ENCODE measurements at places on chromosomes 6 and 20.

- no peak for DNase-seq
These were observed 71.8 kb downstream of the SAMD3 start for GRCh38 chr6:130150906-130151305.

DNA sequence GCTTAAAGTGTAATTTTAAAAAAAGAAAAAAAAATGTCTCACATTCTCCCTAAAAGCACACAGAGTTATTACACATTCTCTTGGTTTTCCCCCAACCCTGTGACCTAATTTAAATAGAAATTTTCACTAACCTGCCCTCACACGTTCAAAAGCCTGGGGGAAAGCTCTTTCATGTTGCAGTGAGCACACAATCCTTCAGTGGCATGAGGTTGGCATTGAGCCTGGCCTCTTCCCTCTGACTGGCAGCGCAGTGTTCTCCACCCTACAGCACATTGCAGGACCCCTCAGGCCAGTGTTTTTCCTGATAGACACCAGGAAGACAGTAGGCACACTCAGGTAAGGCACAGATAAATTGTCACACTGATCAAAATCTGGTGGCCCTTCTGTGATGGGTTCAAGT is 34.1 kb downstream of the TNFRSF21 start:
- DNase-seq: no peak

DNA sequence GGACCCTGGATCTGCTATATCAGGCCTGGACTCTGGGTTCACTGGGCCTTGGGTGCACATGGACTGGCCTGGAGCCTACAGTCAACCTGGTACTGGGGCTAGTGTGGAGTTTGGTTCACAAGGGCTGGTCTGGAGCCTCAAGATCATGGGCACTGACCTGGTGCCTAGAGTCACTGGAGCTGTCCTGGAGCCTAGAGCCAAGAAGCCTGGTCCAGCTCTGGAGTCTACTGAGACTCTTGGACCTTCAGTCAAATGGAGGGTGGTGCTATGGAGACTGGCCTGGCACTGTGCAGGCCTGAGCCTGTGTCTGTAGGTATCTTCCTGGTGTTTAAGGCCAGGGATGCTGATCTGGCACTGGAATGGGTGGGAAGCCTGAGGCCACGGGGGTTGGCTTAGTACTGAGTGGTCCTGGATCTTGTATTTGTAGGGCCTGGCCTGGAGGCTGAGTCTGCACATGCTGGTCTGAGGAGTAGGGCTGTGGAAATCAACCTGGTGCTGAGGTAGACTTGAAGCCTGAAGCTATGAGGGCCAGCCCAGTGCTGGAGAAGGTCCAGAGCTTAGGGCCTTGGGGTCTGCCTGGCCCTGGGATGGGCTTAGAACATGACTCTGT is 16.5 kb upstream of the WFDC9 start:
- no peak for DNase-seq

DNA sequence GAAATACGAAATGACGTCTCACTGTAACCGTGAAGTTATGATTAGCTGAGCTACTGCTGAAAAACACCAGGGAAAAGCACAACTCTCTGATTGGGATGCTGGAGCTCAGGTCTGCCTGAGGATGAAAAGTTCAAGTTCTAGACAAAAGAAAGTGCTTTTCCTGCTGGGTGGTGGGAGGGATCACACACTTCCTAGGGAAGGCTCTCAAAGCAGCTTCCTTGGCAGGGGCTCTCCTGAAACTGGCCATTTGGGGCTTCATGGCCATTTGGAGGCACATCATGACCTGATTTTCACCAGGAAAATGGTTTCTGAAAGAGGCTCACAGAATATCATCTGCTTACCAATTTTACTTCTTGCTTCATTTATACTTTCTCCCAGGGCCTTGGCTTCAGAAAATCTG is 97.1 kb upstream of the KCNK16 start:
- DNase-seq: no peak

DNA sequence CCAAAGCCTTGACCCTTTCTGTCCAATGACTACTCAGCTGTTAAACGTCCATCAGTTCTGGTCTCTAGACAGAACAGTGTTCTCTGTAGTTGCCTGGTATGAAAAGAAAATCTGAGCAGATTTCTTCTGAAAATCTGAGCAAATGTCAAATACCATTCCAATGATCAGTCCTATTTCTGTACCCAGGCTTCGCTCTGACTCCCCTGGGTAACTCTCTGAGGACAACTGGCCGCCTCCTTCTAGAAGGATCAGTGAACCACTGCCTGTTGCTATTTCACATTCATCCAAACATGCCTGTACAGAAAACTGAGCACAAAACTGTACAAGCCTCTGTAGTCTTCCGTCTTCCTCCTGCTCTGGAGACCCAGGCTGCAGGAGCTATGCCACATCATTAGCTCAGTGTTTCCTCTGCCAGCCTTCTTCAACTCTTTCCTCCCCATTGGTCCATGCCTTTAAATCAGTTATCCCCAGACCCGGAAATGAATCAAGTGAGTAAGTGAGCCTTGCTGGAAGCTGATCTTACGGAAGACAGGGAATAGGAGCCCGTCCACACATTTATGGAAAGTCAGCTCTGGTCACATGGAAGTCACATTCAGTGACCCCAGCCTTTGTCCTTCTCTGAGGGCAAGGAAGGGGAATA is 63.3 kb downstream of the DAAM2 start:
- no peak for DNase-seq

DNA sequence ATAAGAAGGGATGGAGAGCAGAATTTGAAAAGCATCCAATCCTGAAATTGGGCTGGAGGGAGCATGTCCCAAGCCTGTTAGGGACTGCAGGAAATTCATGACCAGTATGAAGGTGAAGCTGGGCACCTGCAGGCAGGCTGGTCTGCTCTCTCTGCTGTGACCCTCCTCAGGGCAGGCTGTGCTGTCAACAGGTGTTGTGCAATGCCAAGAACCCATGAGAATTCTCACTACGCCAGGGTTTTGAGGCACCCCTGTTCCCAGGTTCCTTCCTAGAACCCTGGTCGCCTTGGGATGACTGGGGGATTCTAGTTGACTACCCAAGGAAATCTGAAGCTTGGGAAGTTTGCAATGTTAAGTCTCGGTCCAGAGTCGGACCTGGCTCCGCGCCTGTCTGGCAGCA is 13.3 kb upstream of the MAS1L start:
- DNase-seq: no peak

DNA sequence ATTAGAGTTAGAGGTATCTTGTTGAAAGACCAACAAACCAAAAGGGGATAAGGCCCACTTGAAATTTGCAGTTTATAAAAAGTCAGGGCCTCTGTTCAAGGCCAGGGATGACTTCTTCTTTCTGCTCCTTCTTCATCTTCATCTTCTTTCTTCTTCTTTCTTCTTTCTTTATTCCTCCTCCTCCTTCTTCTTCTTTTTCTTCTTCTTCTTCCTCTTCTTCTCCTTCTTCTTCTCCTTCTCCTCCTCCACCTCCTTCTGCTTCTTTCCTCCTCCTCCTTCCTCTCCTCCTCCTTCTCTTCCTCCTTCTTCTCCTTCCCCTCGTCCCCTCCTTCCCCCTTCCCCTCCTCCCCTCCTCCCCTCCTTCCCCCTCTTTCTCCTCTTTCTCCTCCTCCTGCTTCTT is 18.4 kb upstream of the ZNF292 start:
- DNase-seq: no peak

DNA sequence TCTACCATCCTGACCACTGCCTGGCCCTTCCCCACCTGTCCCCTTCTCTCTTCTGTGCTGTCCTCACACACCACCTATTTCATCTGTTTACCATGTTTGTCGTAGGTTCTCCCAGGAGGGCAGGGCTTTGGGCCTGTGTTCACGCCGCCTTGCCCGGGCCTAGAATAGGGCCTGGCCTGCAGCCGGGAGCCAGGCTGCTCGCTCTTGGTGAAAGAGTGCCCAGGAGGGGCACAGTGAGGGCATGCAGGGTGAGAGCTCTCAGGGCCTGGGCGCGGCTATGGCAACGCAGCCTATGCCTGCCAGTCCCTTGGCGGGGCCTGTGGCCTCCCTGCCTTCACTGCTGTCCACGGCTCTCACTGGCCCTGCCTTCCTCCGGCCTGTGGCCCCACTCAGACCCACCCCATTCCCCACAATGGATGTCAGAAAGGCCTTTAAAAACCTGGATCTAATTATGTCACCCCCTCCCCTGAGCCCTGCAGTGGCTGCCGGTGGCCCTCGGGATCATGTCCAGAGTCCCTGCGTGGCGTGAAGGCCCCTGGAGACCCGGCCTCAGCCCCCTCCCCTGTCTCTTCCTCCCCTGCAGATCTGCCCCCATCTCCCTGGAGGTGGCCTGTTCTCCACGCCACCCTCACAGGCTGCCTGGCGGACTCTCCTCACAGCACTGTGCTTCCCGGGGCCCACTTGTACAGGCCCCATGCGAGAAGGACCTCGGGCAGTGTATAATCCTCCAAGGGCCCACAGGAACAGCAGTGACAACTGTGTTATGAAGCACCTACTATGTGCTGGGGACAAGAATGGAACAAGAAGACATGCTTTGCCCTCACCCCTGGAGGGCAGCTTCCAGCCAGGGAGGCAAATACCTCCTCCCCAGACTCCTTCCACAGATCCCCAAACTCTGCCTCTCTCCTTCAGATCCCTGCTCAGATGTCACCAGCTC is 22.9 kb upstream of the NOL4L start:
- DNase-seq: no peak

DNA sequence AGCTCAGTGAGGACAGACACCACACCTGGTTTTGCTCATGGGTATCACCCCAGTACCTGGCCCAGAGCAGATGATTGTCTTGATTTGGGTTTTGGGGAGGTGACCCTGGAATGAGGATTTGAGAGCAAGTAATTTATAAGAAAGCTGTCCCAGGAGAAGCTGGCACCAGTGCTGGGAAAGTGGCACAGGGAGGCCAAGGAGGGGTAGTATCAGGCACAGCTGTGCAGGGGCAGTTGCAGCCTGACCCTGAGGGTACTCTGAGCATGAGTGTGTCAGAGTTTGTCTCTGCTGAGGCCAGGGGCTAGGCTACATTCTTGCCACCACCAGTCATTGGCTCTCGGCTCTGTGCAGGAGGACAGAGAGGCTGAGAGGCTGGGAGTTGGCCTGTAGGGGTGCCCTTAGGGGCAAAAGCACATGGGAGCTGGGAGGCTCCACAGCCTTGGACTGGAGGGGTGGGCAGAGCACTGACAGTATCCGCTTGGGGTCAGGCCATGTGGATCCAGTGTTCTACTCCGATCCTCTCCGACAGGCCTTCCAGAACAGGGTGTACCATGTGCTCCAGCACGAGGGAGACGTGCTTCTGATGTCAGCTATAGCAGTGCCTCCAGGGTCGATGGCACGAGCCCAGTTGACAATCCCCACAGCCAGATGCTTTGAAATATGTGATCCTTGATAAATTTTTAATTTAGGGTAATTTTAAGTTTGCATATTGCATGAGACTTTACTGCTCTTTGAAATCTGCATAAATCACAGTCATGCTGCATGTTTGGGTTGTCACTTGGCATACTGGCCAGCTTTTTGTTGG is 121.3 kb downstream of the PHACTR3 start:
- DNase-seq: no peak

DNA sequence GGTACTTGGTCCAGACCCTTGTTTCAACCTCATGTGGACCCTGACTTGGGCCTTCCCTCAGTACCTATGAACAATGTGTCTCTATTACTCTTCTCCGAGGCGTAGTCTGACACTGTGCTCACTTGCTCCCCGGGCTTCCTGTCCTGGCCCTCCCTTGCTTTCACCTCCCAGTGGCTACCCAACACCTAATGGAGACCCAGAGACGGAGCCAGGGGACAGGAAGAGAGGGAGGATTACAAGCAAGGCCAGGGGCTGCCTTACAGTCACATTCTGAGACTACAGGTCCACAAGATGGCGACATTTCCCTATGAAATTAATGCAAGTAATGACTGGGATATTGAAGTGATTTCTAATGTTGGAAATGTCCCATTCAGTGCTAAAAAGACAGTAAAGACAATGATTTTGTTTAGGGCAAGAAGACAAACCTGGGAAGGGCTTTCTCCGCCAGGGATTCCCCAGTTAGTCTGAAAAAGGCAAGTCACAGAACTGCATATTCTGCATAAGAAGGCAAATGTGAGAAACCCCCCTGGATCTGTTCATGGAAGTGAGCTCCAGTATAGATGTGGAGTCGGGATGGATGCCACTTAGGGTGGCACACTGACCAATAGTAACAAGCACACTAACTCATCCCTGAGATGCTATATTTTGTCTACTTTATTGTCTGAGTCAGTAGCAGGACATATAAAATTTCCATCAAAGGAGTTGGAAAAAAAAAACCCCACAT is 44.0 kb upstream of the ZBTB24 start:
- peak; percentile 75 for DNase-seq

- DNase-seq: no peak
These were observed 181.9 kb downstream of the GMDS start for GRCh38 chr6:2063547-2063946.

- no peak for DNase-seq
These were observed 188.4 kb downstream of the MTFR2 start for GRCh38 chr6:136061701-136062100.

DNA sequence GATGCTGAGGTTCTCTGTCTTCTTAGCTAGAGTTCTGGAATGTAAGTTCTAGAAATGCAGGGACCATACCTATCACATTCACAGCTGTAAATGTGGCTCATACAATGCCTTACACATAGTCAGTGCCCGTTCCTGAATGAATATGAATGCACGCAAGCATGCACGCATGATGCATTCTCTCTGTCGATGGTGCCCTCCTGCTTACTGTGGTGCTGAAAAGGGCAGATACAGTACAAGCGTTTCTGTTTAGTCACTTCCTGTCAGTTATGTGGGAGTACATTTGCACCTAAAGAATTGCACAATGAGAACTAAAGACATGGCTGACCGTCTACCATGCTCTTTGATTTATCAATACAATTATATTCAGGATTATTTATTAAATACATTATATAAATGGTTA is 152.2 kb upstream of the SOX4 start:
- no peak for DNase-seq

DNA sequence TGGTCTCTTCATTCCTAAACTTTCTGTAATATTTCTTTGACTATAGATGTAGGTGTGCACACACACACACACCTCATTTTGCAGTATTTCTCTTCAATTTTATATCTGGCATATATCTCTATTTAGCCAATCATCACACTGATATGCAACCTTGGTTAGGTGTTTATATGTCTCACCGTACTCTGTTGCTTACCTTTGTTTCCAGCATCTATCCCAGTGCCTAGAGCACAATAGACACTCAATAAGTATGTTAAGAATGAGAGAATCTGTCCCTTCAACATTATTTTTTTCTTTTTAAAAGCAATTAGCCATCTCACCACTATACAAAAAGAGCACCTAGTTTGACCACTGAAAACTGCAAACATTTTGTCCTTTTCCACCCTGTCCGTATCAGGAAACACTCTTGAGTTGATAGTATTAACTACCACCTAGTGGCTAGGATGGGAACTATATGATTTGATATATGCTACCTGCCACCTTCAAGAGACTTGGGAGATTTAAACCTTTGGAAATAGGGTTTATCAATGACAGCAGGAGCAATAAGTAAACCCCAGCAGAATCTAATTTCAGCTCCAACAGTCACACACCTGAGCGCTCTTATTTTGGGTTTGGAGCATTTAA is 48.7 kb upstream of the RSPO3 start:
- DNase-seq: peak; percentile 18
